Suppressor macrophage (primary cell): ENCODE measurements at places on chromosomes 1 and 21.
A peak's percentile ranks its signal among the peaks of the same experiment; 100 is the strongest.

- DNase-seq, result no peak
These were observed 17.6 kb downstream of the HSPG2 start for GRCh38 chr1:21919520-21919919.

DNA sequence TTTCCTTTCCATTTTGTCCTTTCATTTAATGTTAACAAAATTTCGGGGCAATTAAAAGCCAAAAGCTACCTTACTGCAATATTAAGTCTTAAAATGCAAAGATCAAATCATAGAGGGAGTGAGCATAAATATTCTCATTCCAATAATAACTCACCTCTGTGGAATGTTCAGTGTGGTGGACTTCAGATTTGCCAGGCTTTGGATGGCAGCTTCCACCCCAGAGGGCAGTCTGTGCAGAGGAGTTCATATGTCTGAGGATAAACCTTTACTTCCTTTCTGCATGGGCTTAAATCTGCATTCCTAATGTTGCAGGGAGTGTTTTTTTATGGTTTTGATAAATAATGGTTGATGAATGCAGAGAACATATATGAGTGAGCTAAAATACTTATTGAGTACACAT, 16.3 kb downstream of the KIAA0040 start:
- DNase-seq, result no peak

DNA sequence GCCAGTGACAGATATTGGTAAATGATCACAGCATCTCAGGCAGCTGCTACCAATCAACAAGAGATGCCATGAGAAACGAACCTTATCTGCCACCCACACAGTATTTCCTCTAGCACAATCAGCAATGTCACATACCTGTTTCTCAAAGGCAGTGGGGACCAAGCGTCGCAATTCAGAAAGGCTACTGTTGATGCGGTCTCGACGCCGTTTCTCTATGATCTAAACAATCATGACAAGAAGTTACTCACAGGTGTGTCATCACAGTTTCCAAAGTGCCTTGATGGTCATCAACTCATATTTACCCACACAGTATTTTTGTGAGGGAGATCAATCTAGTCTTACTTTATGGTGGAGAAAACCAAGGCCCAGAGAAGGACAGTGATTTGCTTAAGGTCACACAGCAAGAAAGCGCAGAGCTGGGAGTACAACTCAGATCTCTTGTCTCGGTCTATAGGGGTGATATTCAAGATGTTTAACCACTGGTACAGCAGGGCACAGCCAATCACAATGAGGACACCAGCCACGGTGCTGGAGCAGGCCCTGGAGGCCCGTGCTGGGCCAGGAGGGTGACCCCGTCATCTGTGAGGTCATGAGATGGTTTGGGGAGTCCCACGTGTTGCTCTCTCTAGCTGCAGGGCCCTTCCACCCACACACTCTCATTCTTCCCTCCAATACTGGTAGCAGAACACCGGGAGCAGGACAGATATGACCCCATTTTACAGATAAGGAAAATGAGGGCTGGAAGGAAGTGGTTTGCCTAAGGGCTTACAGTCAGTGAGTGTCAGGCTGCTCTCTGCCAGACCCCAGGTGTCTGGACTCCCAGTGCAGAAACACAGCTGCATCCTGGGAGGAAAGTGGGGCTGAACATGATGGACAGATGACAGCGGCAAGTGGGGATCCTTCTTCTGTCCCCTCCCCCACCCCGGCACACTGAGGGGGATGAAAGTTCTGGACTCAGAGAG, 7.8 kb downstream of the HEYL start:
- DNase-seq, result no peak

GRCh38 chr1:108878678-108879077, 1.9 kb downstream of the GPSM2 start:
- no peak for DNase-seq

DNA sequence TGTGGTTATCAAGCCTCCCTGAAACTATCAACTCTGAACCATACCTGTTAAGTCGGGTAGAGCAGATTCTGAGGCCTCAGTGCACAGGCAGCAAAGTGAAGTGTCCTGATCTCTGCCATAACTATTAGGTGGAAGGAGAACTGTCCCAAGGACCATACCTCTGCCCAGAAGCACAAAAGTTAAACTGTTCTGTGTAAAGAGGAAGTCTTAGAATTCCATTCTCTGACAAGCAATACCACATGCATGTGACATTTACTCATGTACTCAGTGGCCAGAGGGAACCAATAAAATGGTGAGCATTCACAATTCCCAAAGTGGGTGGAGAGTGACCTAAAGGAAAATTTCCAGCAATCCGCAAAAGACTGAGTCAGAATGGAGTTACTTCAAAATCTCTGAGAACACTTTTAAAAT, 61.0 kb downstream of the TOR3A start:
- DNase-seq, result peak; percentile 80

DNA sequence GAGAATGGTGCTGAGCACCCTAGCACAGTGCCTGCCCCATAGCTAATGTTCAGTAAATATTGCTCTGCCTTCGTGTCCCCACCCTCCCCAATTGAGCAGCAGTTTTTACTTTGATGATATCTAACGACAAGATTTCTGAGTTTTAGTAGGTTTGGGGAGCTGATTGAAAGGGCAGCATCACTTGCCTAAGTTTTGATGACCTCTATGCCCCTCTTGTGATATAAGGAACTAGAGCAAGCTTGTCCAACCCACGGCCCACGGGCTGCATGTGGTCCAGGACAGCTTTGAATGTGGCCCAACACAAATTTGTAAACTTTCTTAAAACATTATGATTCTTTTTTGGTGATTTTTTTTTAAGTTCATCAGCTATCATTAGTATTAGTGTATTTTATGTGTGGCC, 1.6 kb downstream of the CNIH4 start:
- peak; percentile 81 for DNase-seq

DNA sequence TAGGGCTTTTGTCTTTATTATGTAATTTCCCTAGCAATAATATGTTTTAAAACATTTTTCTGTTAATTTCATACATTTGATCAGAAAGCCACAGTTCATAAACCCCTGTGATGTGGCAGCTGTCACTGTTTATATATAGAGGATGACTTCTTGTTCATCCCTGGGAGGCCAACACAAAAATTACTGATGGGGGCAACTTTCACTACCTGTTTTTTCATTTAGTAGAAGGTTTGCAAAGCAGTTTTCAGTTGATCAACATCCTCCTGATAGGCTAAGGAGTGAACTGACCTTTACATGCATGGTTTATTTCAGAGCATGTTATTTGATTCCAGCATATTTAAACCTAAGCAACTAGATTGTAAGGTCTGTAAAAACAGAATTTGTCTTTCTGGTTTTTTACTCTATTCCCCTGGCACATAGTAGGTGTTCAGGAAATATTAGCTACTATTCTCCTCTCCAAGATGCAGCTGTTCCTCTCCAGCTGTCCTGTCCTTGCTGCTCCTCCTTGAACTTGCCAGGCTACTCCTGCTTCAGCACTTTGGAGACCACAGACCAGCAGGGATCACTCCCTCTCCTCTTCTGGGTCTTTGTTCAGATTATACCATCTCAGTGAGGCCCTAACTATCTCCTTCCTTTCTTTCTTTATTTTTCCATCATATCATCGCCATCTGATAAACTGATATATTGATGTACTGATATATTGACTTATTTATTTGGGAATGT, 54.7 kb downstream of the ROR1 start:
- peak; percentile 37 for DNase-seq

DNA sequence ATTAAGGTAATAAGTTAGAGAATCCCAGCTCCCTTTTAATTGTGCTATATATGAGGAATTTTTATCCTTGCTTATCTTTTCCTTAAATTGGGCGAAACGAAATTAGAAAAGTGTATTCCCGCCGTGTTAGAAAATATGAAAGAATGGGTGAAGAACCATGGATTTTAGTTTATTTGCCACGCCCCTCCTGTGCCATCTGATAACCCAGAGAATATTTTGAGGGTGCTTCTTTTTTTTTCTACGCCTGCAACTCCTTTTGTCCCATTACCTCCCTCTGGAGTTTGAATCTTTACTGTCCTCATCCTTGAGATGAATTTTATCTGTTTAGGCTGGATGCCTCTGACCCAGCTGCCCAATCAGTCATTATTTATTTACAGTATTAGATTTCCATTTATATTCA, 1.6 kb downstream of the TLCD4 start:
- no peak for DNase-seq

DNA sequence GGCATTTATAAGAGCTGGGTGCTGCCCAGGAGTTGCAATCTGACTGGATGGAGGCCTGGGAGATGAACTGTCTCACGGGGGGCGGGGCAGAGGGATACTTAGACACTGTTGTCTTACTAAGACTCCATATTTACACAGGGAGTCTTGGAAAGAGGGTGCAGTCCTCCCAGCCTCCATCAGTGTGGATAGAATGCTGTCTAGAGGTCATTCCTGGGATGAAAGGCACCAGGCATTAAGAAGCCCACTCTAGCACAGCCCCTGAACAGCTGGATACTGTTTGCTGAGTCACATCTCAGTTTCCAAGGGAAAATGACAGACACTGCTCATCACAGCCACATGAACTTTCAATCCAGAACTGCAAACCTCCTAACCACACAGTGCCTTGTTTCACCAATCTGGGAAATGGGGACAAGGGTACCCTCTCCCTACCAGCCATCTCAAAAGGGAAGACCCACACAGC, 43.3 kb downstream of the SSBP3 start:
- DNase-seq, result no peak

DNA sequence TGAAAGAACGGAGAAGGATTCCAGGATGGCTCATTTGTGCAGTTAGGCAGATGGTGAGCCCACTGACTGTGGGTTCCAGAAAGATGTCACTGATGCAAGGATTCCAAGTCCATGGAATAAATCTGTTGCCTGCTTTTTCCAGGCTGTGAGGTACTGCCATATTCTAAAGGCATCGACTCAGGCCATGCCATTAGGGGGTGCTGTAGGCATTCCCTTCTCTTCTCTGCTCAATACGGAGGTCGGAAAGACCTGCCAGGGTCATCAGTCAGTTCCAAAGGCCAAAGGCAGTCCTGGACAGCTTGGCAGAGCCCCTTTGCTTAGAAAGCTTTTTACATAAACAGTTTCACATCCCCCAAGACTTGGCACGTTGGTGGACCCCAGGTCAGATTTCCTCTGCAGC, 31.7 kb upstream of the TMEM125 start:
- DNase-seq, result peak; percentile 76

GRCh38 chr21:30567617-30568016, 6.5 kb upstream of the KRTAP19-7 start:
- DNase-seq, result no peak

DNA sequence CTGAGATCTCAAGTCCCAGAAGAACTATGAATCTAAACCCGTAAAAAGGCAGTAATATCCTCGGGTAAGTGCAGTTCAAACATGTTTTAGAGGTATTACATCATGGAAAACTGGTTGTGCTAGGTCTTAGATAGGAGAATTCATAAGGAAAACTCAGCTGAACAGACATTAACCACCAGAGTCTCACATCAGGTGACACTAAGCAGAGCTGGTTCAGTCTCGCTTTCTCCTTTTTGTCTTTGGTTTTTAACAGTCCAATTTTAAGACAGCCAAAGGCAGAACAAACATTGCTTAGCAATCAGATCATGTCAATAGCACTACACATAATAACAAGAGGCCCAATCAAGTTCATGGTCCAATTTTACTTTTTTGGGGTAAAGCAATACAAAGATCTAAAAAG, 63.1 kb upstream of the MUTYH start:
- peak; percentile 8 for DNase-seq

DNA sequence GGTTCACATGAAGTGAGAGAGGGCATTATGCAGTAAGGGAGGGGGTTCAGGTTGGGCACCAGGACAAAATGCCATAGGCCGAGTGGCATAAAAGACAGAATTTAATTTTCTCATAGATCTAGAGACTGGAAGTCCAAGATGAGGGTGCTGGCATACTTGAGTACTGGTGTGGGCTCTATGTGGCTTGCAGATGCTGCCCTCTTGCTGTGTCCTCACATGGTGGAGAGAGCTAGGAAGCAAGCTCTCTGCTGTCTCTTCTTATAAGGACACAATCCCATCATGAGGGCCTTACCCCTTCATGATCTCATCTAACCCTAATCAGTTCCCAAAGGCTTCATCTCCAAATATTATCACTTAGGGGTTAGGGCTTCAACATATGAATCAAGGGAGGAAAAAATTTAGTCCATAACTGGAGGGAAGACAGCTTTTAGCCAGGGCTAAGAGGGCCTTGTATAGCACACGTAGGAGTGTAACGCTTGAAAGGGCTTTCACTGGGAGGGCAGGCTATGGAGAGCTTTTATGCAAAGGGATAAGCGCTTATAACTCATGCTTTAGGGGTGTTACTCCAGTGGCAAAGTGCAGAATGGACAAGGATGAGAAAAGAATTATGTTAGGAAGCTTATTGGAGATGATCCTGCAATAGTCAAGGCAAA, 64.5 kb downstream of the PLPPR5 start:
- DNase-seq, result no peak

DNA sequence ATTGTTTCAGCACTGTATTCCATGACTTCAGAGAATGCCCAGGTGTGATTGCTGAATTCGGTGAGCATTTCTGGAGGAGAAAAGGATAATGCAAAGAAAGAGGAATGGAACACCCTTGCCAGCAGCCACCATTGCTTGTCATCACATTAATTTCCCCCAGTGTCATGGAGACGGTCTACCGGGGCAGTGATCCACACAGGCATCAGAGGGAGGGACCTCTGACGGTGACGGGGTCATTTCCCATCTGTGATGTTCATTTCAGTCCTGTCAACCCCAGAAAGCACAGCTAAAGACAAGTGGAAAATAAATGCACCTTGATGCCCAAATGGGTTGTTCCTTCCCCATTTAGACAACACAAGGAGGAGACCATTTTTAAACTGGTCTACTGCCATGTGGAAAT, 376.4 kb downstream of the PCP4 start:
- DNase-seq, result no peak

DNA sequence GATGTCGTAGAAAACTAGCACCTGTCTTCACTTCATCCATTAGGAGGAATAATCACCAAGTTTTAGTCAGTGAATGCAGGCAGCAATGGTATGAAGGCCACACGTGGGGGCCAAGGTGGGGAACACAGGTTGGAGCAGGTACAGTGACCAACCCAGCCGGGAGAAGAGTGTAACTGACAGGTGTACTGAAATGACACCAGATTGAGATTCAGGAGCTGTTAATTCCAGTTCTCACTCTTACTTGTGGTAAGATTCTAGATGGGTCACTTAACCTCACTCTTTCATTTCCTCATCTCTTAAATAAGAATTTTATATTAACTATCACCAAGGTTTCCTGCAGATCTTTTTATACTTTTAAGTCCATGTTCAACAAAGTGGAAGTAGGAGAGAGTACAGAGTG, 206.2 kb upstream of the PTBP2 start:
- DNase-seq, result no peak

DNA sequence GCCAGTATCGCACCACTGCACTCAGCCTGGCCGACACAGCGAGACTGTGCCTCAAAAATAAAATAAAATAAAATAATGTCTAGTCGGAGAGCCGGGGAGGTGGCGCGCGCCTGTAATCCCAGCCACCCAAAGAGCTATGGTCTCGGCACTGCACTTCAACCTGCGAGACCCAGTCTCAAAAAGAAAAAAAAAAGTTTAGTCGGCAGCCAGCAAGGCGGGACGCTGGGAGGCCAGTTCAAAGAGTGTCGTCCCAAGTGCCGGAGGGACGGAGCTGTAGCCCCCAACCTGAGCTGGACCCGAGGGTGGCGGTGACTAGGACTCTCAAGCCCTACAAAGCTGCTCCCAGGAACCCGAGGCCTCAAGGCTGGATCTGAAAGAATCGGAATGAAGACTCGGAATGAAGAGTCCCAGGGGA, 632 bp upstream of the FALEC start:
- no peak for DNase-seq

- peak; percentile 72 for DNase-seq
These were observed 8.0 kb downstream of the CYYR1 start for GRCh38 chr21:26565111-26565510.

- no peak for DNase-seq
These were observed 49.3 kb downstream of the COL18A1 start for GRCh38 chr21:45454060-45454925.
